ENCODE measurements at places on chromosomes 7 and 10. TPM values are rescaled to one million over a fixed set of nuclear protein-coding genes. Genes with fewer than 3 reads are reported as not detected.

The GPR26 gene
- not detected for total RNA-seq

The AKR1C4 gene
- total RNA-seq = not detected

The ITPRID1 gene
- total RNA-seq = not detected

The ARHGAP22 gene
- 53.2 TPM for total RNA-seq

The TSPAN15 gene
- 136 TPM for total RNA-seq

The JCAD gene
- 61.6 TPM for total RNA-seq

The CYP3A4 gene
- total RNA-seq = not detected

The MLLT10 gene
- total RNA-seq = 37.9 TPM

The TMEM236 gene
- 0.10 TPM for total RNA-seq

The ETV1 gene
- total RNA-seq = 15.1 TPM

The ATOH7 gene
- total RNA-seq = not detected

The CLDN4 gene
- total RNA-seq = under 0.01 TPM

The GBX1 gene
- under 0.01 TPM for total RNA-seq

The ASB10 gene
- not detected for total RNA-seq

The CACNB2 gene
- total RNA-seq = not detected

The CHST15 gene
- total RNA-seq = 71.8 TPM

The ARMC10 gene
- 32.7 TPM for total RNA-seq

The PTER gene
- 5.3 TPM for total RNA-seq

The KCND2 gene
- total RNA-seq = 0.29 TPM

The GRB10 gene
- total RNA-seq = 126 TPM

The IRF5 gene
- 0.65 TPM for total RNA-seq

The OR9A2 gene
- total RNA-seq = not detected

The PRPS1L1 gene
- total RNA-seq = not detected

The ARHGEF5 gene
- total RNA-seq = 0.33 TPM

The NOD1 gene
- 38.3 TPM for total RNA-seq

The MLXIPL gene
- total RNA-seq = not detected

The TSPAN33 gene
- 0.10 TPM for total RNA-seq

The DYNC1I1 gene
- total RNA-seq = 3.3 TPM

The ADARB2 gene
- total RNA-seq = not detected

The PRR15 gene
- 0.48 TPM for total RNA-seq

The ATXN7L1 gene
- 7.5 TPM for total RNA-seq

The PILRA gene
- total RNA-seq = 0.38 TPM

The CALHM3 gene
- total RNA-seq = not detected

The PPP1R17 gene
- not detected for total RNA-seq

The PLEKHS1 gene
- total RNA-seq = under 0.01 TPM

The SPDYE11 gene
- total RNA-seq = not detected

The GNAT3 gene
- not detected for total RNA-seq

The MYL10 gene
- not detected for total RNA-seq
